T-helper 2 cell treated with Interferon-gamma antibody and Interleukin-4, amounts not matched to agents 5 μg/mL and 100 μg/mL, for 36 hours (primary cell): ENCODE measurements at places on chromosomes 7 and 10.

DNA sequence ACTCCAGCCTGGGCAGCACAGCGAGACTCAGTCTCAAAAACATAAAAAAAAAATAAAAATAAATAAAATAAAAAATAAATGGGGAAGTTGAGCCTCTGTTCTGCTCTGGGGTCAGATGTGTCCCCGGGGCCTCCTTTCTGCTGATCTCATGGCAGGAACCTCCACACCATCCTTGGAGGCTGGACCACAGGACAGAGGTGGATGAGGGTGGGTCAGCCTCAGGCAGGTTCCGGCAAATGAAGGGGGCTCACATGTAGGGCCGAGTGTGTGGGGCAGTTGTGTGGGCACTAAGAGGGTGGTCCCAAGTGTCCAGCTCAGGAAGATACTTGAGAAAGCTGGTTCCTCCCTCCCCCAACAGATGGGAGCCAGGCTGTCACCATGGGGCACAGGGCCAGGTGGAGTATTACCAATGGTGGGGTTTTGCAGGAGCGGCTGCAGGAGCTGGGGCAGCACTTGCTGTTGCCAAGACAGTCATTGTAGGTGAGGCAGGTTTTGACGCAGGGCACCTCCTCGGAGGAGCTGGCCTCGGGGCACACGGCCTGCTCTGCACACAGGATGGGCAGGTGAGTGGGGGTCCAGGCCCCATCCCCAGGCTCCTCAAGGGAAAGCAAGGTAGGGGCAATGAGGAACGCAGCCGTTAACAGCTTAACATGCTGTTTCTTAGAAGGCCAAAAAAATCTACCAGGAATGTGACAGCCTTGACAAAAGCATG, 13.9 kb upstream of the TBRG4 start:
- DNase-seq, result no peak

DNA sequence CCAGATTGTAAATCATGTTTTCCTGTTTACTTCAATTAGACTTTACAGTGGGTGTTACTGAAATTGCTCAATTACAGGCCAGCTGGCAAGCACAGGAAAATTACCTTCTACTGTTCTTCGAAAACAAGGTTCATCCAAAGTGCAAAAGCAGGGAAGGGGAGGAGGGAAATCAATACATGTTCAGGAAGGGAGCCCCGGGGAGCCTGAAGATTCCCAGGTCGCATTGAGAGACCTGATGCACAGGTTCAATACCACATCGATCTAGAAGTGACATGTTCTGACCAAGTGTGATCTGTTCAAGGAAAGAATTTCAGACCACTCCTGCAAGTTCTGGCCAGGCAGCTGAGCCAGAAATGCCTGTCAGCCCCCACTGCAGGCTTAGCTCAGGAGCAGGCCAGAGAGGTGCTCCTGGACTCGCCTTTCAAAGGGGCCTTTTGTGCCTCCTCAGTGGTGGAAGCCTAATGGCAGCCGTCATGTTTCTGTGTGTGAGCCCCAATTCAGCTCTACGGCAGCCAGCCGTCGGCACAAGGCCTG, 35.9 kb downstream of the FAM53B start:
- no peak for DNase-seq

DNA sequence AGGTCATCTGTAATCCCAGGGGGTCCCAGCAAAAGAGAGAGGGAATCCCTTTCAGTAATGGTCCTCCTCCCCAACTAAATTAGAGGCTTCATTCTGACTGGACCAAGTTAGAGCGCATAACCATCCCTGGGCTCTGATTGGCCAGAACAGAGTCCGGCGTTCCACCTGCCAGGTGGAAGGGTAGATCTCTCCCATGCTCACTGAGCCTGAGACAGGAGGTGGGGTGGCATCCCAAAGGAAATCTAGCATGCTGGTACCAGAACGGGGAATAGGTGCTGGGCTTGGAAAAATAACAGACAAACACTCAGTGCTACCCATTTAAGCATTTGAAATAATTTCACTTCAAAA, 21.0 kb upstream of the TSPAN33 start:
- no peak for DNase-seq

GRCh38 chr7:105600720-105601550, 19.6 kb upstream of the EFCAB10 start:
- DNase-seq, result no peak

GRCh38 chr7:44244282-44244681, 43.5 kb downstream of the YKT6 start:
- peak; percentile 17 for DNase-seq

DNA sequence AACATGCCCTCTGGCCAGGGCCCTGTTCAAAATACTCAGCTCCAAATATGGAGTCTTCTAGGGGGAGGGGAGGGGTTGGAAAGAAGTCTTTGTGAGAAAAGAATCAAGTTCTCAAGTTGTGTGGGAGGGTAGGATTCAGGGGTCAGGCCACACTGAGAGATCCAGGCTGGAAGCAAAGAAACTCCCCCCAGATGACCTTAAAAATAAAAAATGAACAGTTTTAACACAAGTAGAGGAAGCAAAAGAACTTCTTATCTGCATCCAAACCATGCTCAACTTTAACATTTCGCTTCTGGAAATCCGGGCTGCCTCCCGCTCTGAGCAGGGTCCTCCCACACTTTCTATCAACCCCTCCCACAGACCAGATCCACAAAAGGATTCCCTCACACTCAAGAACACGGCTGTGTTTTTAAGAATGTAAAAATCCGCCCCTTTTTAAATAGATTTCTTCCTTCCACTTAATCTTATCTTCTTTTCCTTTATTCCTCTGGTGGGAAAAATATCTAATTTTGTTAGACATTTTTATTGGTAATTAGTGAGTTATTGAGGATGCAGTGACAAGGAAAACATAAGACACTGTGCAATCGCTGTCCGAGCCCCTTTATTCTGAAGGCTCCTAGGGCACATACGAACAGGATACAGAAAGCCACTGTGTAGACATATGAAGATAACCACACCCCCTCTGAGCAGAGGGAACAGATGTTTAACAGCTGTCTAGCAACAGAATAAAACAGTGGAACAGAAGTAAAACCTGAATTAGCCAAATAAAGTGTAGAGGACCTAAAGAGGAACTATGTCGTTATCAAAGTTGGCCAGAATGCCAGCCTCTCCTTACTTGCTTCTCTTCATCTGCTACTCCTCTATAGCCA, 43.8 kb downstream of the CYTH3 start:
- DNase-seq, result no peak

- peak; percentile 28 for DNase-seq
Observed at GRCh38 chr10:12534824-12535223, 185.5 kb downstream of the CAMK1D start.

GRCh38 chr10:14820775-14821154, 17.1 kb downstream of the CDNF start:
- no peak for DNase-seq

DNA sequence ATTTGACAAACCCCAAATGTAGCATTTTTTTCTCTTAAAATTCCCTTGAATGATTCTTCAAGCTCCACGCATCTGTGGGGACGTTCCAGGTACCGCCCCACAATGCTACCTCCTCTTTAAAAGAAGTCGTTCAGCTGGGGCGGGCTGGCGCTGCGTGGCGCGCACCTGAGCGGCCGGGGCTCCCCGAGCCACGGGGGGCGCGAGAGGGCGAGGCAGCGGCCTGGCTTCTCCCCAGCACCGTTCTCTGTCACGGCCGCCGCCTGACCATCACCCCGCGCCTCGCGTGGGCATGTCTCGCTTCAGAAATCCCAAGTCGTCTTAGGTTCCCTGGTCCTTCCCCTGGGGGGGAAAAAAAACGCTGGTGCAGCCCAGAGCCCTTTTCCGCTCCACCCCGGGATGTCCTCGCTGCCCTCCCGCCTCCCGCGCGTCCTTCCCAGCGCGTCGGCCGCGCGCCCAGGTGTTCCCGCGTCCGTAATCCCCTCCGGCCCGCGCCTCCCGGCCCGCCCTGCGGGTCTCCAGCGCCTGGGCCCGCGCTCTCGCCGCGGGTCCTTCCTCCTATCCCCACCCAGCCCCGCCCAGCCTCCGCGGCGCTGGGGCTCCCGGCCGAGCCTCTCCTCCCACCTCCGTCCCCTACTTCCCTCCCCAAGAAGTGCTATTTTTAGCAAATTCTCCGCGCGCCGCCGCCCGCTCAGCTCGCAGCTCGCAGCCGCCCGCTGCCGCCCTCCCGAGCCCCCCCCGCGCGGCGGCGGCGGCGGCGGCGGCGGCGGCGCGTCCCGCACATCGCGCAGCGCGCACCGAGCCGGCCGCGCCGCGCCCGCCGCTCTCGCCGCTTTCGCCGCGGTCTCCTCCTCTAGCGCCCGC, 58.7 kb upstream of the PRPS1L1 start:
- no peak for DNase-seq

- DNase-seq, result no peak
Observed at GRCh38 chr10:95841661-95842498, 65.9 kb upstream of the CC2D2B start.

- DNase-seq, result no peak
Observed at GRCh38 chr7:15245831-15246230, 316.0 kb downstream of the AGMO start.

DNA sequence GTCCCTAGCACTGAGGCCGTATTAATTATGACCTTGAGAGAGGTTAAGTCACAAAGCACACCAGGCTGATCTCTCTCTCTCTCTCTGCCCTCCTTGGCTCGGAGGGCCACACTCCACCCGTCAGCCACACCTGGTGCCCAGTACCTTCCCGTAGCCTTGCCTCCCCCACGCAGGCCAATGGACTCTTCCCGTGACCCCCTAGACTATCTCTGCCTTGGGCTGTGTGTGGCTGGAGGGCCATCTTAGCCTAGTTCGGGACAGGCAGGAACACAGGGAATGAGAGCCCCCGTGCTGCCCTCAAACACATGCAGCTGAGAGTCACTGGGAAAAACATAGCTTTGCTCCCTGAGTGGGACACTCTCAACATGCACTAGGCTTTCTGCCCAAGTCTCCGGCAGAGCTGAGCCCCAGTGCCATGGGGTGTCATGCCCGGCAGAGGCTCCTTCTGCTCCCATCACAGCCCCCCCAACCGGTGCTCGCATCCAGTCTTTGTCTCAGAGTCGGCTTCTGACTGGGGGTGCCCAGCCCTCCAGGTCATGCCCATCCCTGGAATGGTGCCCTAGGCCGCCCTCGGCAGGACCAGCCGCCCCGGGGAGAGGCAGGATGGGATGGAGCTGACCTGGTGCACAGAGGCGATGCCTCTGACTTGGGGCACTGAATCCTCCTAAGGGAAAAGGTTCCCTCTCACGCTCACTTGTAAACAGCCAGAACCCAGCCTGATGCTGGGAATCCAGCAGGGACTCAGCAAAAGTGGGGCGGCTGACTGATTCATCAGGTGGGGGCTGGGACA, 63.0 kb downstream of the TCERG1L start:
- DNase-seq, result no peak
